PC-9 (cell line): ENCODE measurements at places on chromosomes 6 and 20.
A peak's percentile ranks its signal among the peaks of the same experiment; 100 is the strongest.

GRCh38 chr6:169411722-169412121 lies 158.1 kb upstream of the THBS2 start:
- DNase-seq = no peak

- no peak for DNase-seq
These were observed 112.4 kb downstream of the ARMC2 start for GRCh38 chr6:108960601-108961000.

DNA sequence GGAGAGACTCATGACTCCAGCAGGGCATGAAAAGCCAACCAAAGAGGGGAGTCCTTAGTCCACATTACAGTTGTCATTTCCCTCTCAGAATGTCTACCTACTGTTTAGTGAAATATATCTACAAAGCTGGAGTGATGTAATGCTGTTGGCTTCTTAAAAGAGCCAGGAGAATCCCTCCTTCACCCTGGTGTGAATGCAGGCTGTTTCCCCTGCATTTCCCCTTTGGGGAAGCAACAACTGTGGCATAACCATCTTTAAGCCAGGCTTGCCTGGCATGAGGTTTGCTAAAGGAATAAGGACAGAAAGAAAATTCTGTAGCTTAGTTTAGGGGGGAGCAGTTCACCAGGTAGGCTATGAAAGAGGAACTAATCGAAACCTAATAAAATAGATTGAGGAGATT lies 129.5 kb downstream of the CRYBG1 start:
- no peak for DNase-seq

- peak; percentile 64 for DNase-seq
These were observed 262.0 kb upstream of the FOXQ1 start for GRCh38 chr6:1049900-1050299.

DNA sequence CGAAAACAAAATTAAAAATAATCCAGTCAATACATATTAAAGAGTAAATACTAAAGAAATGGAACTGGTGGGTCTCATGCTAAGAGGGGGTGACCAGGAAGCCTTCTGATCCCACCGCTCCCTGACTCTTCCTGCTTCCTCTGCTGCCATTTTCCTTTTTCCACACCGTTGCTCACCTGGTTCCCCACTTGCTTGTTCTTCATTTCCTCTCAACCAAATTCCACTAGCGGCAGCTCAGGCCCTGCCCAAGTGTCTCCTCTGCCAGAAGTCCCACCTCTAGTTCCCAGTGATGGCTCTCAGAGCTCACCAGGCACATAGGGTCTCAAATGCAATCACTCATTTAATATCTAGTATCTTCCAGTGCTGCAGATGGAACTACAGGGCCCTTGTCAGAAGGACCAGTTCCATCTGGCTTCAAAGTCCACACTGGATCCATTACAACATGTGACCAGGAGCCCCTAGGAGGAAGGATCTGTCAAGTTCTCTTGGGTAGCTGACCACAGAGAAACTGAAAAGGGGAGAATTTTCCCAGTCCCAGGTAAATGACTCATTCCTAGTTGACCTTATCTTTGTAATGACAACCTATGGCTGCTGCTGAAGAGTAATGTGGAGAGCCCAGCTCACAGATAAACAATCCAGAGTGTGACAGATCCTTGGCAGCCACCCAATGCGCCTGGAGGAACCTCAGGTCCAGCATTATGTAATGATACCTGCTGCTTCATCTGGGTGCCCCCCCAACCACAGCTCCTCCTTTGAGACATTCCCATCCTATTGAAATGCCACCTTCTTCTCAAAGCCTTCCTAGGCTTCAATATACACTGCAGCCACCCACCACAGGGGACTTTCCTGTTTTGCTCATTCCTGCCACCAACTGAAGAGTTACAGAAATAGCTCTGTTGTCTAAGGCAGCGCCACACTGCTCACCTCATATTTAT lies 38.2 kb downstream of the ELMO2 start:
- DNase-seq = peak; percentile 84

- DNase-seq = no peak
These were observed 69.5 kb downstream of the GTF2H5 start for GRCh38 chr6:158237656-158238055.

DNA sequence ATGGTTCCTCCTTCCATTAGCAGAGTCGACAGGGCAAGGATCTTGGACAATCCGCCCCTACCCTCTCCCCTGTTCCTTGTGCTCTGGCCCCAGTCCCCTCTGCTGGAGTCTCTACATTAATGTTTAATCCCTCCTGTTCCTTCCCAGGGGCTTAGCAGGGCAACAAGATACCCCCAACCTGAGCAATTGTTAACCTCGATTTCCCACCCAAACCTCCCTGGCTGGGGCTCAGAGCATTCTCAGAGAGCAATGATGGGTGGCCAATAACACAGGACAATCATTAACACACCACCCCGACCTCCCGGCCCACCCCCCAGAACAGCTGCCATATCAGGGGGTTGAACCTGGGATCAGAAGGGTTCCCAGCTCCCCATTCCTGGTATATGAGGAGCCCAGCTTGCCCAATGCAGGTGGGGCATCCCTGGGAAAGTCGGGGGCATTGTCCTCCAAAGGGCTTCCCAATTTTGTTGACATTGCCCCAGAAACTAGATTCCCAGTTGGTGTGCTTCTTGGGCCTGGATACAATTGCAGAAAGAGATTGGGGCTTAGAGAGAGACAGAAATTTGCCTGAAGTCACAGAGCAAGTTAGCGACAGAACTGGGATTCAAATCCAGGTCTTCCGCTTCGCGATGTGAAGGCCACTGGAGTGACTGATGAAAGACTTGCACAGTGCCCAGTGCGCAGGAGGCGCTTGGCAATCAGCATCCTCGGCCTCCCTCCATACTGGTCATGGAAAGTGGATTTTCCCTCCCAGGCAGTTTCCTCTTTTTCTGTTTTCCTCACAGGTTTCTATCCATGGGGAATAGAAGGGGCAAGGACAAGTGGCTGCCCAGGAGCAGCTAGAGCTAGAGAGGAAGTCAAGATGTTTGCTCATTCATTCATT lies 59.6 kb upstream of the TTPAL start:
- DNase-seq = no peak

- DNase-seq = no peak
These were observed 232.1 kb downstream of the SYNE1 start for GRCh38 chr6:152404936-152405595.

- no peak for DNase-seq
These were observed 84.0 kb downstream of the LAMA2 start for GRCh38 chr6:128966934-128967333.

- no peak for DNase-seq
These were observed 39.9 kb downstream of the SGK1 start for GRCh38 chr6:134278000-134278399.

- DNase-seq = no peak
These were observed 264.4 kb downstream of the BTBD9 start for GRCh38 chr6:38375341-38375740.

DNA sequence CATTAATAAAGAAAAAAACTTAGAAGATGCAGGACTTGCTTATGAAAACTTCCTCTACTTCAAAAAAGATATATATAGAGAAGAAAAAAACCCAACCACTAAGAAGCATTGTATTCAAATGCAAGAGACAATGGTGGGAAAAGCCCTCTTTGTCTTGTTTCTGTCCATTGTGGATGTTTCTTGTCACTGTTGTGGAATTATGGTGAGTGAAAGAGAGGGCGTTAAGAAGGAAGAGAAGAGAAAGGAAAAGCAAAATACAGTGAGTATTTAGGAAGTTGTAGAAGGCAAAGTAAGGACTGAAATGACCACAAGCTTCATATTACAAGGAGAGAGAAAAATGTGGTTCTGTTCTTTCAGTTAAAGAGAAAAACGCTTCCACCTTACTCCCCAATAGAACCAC lies 14.1 kb upstream of the THBD start:
- DNase-seq = no peak

DNA sequence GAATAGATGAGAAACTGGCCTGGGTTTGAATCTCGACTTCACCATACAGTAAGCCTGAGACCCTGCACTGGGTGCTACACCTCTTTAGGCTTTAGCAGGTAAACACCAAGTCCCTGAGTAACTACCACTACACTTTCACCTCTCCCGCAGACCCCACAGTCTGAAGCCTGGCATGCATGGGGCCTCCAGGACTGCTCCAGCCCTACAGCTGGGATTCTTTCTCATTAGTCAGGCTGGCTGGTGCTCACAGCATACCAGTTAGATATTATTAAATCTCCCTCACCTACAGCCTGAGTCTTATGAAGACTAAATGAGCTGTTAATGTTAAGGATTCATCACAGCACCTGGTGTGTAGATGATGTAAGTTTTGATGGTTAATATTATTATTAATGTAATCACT lies 388.7 kb downstream of the ARHGAP18 start:
- DNase-seq = no peak

GRCh38 chr6:142943711-142944123 lies 1.3 kb downstream of the HIVEP2 start:
- peak; percentile 14 for DNase-seq

DNA sequence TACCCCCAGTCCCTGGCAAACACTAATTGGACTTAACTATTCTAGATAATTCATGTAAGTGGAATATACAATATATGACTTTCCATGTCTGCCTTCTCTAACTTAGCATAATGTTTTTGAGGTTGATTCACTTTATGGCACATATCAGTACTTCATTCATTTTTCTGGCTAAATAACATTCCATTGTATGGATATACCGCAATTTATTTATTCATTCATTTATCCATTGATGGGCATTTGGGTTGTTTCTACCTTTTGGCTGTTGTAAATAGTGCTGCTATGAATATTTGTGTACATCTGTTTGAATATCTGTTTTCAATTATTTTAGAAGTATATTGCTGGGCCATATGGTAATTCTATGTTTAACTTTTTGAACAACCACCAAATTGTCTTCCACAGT lies 616.3 kb downstream of the UTRN start:
- DNase-seq = no peak

- no peak for DNase-seq
These were observed 9.4 kb upstream of the FRMD1 start for GRCh38 chr6:168088161-168089053.

- DNase-seq = no peak
These were observed 10.5 kb downstream of the ZC3H12D start for GRCh38 chr6:149474108-149474935.

- DNase-seq = no peak
These were observed 112.0 kb upstream of the MCHR2 start for GRCh38 chr6:100105919-100106529.

DNA sequence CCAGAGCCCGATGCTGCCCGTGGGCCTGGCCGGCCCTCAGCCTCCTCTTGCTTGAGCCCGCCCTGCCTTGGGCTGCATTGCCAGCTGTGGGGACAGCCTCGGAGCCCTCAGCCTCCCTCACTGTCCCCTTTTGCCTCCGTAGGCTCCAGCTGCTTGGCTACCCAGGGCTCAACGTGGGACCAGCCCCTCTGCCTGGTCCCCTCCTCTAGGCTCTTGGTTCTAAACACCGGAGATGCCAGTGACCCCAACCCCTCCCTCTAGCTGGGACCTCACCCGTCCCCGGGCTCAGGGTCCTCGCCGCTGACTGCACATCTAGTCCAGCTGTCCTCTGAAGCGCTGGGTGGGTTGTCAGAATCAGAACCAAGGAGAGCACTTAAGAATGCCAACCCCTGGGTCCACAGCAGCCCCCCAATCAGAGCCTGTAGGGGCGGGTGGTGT lies 345.2 kb downstream of the ZFAND3 start:
- no peak for DNase-seq

DNA sequence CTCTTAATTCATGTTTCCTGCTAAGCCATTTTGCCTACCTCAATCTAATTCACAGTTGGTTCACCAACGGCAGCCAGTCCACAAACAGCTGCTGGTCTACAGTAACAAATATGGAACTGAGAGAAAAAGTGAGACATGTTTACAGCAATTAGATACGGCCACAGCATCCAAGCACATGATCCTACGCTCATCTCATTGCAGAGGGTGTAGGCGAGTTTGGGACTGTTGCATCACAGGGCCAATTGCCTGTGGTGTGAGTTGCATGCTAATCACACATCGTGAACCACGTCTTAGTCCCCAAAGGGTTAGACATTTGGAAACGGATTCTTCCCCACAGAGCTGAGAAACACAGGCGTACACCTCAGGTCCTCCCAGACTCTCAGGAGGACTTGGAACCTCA lies 166.9 kb downstream of the EYA2 start:
- no peak for DNase-seq
